NCI-H1105 treated with DMSO at 0.1 percent for 48 hours (cell line): ENCODE measurements at places on chromosomes 1 and 21.

GRCh38 chr1:153705484-153705883 lies 22.4 kb upstream of the INTS3 start:
- no peak for DNase-seq

DNA sequence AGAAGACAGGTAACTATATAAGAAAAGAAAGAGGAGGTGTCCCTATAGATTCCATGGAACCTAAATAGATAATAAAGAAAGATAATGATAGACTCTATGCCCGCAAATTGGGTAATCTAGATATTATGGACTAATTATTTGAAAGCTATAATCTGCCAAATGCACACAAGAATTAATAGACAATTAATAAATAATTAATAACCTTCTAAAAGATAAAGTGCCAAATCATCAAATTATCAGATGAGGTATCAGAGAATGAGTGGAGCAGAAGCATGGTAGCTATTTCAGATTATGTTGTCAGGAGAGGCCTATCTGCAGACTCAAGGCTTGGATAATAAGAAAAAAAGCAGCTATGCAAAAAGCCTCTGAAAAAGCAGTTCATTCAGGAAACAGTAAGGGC lies 1120.8 kb downstream of the PLA2G4A start:
- DNase-seq = no peak

- DNase-seq = no peak
Measured at GRCh38 chr1:190068304-190068703, 409.4 kb downstream of the BRINP3 start.

DNA sequence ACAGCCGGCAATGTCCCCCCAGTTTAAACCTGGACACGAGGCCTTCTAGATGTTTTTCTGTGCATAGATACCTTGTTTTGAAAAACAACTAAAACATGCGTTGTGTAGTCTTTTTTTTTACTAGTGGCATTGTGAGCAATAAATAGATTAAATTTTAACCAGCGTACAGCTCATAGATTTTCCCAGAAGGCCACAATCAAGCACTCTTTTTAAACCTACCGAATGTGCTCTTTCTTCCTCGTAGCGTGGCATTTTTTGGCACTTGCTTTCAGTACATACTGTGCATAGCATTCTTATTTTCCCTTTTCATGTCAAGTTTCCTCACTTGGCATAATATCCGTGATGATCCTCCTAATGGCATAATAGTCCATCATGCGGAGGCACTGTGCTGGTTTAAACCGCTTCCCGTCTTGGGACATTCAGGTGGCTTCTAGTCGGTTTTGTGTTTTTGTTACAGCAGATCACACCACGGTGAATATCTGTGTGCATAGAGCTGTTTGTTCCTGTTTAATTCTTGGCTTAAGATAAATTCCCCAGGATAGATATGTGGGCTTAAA lies 95.3 kb downstream of the PDE9A start:
- DNase-seq = no peak

DNA sequence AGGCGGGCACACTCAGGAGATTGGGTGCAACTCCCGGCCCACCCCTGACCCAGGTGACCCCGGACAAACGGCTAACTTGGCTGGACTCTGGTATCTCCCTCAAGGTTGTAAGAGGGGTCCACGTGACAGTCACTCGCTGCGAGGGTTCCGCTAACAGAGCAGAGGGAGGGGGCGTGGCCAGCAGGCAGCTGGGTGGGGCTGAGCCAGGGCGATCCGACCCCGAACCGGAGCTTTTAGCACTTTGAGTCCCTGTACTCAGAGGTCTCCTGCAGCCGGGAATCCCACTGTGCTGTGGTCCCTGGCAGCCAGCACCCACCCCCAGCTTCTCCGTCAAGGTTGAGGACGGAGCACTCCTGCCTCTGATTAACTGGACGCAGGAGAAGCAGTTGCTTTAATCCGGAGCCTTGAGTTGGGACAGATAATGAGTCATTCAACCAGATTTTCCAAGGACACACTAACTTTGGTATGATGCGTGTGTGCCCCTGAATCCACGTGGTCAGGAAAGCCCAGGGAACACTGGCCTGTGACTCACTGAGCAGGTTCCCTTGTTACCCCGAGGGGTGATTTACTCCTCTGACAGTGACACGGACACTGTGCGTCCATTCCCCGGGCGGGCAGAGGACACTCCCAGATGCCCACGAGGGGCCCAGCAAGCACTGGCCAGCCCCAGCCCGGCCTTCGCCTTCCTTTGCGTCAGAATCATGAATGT lies 16.8 kb downstream of the TRPM2 start:
- peak; percentile 64 for DNase-seq

DNA sequence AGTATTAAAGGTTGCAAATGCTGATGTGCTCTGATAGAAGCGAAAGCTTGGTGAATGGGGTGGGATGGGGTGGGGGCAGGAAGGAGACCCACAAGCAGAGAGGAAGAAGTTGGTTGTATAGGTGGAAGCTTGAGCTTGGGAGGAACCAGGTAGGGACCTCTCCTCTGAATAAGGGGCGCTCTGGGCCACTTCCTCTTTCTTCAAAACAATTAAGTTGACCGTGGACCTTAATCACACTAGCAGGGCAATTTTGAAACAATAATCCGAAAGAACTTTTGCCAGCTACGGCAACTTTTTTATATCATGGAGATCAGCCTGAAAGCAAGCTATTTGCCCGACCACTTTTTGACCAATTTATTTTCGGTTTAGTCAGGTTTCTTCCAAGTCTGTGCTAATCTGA lies 1.9 kb upstream of the DYRK1A start:
- DNase-seq = no peak

DNA sequence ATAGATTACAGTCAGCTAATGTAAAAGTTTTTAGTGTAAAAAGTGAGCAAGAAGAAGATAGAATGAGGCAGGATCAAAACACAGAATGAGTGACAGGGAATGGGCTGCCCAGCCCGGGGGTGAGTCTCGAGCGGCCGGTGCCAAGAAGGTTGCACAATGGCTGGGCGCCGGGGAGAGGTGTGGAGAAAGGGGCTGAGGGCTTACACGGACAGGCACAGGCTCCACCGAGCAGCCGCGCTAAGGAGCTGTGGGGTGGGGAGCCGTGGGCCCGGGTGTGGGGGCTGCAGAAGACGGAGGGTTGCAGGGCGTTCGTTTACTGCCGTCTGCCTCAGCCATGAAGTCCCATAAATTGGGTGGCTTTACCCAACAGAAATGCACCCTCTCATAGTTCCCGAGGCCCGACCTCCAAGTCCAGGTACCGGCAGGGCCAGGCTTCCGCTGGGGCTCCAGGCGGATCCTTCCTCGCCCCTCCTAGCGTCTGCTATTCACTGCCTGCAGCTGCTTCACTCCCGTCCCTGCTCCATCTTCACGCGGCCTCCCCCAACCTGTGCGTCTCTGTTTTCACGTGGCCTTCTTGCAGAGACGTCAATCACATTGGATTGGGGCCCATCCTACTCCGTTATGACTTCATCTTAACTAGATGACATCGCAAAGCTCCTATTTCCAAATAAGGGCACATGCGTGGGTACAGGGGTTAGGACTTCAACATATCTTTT lies 277.2 kb downstream of the CAMTA1 start:
- DNase-seq = no peak

DNA sequence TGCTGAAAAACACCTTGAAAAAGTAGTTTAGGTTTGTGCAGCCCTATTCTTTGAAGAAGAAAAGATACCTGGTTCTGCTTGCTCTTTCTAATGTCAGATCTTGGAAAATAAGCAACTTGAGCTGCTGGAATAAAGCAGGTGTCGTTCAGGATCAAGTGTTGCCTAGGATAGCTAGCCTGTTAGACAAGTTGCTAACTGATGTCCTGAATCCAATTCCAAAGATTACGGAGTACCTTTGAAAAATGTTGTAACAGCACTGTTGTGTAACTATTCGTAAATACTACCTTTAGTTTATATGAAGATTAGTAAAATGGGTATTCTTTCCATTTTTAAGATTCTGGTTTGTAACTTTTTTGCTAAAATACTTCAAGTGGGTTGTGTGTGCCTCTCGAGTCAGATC lies 151.5 kb downstream of the CLEC20A start:
- DNase-seq = no peak

DNA sequence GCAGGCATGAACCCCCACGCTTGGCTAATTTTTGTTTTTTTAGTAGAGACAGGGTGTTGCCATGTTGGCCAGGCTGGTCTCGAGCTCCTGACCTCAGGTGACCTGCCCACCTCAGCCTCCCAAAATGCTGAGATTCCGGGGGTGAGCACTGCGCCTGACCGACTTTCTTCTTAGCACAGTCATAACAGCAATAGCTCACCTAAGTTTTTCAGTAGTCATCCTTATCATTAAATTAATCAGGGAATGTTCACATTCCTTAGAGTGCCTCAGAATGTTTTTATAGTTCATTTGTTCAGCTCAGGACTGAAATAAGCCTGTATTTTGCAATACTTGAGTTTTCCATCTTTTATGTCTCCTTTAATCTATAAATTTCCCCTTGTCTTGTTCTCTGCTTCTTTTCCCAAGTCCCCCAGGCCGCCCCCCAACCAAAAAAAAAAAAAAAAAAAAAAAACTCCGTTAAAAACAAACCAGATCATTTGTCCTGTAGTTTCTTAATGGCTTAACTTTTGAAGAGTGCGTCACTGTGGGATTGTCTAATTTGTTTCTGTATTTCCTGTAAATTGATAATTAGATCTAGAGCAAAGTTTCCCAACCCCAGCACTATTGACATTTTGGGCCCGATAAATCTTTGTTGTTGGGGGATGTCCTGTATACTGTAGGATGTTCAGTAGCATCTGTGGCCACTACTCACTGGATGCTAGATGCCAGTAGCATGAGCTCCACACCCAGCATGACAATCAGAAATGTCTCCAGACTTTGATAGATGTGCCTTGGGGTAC lies 120.7 kb downstream of the ITSN1 start:
- DNase-seq = no peak

GRCh38 chr1:226610671-226611070 lies 62.1 kb downstream of the STUM start:
- no peak for DNase-seq

DNA sequence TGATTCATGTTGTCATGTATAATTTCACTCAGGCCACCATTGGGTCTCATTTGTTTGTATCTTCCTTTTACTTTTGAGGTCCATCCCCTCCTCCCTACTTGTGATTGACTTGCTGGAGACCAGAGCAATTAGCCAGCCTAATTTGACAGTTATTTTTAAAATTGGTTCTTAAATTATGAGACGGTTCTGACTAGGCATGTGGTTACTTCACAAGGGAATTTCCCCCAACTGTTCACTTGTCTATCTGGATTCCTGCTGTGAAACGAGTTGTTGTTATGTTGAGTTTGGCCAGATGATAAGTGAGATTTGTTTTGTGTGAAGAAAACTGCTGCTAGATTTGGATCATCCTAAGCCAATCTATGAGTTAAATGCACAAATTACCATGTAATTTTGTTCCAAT lies 359.1 kb downstream of the BARHL2 start:
- DNase-seq = peak; percentile 14

DNA sequence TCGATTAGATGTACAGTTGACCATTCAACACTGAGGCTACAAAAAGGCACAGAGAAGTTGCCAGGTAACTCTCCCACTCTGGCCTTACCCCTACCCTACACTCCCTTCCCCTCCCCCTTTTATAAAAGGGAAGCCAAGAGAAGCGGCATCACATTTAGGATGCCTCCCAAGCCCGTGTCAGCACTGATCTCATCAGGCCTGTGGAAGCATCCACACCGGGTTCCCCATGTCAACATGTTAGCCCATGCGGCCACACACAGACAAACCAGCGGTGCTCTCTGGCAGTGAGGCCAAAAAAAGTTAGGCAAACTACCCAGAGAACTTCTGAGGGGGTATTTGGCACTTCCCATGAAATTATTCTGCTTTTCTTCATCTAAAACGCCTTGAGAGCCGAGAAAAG lies 29.9 kb downstream of the BCAR3 start:
- DNase-seq = no peak

DNA sequence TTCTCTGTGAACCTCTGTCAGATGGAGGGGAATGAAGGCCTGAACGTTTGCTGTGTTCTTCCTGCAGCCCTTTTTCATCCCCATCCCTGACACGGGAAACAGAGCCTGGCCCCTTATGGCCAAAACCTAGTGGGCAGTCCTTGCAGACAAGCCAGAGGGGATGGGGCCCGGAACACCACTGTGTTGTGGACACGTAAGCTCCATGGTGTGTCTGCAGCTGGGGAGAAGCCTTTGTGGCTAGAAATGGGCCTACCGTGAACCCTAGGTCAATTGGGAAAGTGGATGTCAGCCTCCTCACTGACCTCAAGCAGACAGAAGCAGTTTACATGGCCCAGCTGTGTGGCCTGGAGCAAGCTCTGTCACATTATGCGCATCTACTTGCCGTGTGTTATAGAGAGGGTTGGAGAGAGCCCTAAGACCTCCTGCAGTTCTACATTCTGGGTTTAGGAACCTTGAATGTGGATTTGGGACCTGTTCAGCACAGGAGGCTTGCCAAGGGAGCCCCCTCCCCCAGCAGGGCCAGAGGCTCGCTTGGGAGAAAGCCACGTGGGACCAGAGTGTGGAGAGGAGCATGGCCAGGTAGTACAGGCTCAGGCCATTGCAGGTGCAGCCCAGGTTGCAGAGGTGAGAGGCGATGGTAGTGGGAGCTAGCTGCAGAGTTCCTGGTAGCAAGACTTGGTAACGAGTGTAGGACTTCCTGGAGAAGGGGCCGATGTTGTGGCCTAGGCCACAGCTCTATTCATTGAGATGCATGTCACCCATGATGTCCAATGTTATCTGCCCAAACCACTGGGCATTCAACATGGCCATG lies 20.7 kb downstream of the PARS2 start:
- no peak for DNase-seq

DNA sequence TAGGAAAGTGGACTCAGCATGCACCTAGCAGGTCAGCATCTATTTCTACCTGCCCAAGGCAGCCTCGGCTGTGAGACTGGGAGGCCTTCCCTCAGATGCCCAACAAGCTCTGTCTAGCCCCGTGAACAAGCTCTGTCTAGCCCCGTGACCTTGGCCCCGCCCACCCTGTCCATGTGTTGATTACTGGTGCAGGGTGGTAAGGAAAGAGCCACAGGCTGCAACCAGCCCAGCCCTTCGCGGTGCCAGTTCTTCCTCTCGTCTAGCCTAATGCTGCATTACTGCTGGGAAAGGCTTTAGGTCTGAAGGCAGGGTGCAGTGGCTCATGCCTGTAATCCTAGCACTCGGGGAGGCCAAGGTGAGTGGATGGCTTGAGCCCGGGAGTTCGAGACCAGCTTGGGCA lies 2.2 kb downstream of the GPR153 start:
- DNase-seq = no peak

DNA sequence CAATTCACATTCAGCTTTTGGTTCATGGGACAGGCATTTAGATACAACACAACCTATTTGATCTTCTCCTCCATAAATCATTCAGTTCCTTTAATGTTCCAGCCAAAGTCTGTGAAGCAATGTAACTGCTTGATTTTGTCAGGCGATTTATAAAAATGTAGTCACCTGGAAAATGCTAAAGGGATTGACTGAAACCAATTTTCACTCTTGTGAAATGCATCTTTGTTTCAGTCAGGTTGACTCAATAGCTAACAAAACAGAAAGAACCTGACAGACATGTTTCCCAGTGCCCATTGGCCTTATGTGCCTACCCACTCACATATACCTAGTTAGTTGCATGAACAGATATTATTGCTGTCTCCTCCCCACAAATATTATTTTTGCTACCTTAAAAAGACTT lies 335.7 kb downstream of the CHRM3 start:
- no peak for DNase-seq

DNA sequence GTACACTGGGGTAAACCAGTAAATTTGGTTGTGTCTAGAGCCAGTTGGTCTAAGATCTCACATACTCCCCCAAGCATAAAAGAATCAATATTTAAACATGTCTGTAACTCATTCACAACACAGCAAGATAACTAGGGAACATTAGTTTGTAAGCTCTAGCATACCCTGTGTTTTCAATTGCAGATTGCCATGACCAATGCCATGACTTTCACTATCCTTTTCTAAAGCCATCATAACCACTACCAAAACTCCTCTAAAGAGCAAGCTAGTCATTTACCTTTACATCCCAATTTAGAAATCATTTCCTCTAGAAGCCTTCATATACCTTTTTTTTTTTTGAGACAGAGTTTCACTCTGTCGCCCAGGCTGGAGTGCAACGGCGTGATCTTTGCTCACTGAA lies 56.5 kb upstream of the PLA2G4A start:
- DNase-seq = no peak
